ENCODE measurements at places on chromosomes 5 and 9. TPM values are rescaled to one million over a fixed set of nuclear protein-coding genes. Genes with fewer than 3 reads are reported as not detected.

GRCh38 chr5:136087961-136088871 is 44.4 kb upstream of the SMAD5 start:
- ATAC-seq: no peak

- ATAC-seq: no peak
Measured at GRCh38 chr9:35112257-35113020, 3.2 kb downstream of the ATOSB start.

- ATAC-seq: no peak
Measured at GRCh38 chr5:41482715-41483114, 27.7 kb downstream of the PLCXD3 start.

- no peak for ATAC-seq
Measured at GRCh38 chr9:107273634-107274033, 9.4 kb upstream of the RAD23B start.

DNA sequence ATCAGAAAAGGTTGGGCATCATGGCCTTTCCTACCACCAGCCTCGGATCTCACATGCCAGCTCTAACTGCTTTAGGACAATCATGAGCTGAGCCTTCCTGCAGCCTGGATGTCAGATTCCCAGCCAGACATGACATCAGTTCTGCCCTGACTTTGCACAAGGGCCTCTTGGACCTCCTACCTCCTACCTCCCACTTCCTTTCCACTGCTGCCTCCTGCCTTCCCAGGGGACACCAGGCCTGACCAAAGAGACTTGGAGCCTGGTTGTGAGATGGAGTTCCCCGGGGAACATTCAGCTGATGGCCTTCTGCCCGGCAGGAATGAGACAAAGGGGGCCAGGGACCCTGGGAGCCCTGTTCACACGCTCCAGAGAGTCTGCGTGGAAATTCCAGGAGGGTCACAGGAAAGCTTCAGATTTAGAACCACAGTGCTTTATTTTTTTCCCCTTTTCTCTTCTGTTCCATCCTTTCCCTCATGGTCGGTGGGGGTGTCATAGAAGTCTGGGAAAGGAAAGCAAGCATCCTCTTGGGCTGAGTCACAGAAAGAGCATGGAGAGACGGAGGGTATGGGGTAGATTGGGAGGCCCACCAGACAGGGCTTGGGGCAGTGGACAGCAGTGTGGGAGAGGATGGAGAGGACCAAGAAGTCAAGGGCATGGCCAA is 35.4 kb upstream of the IL17B start:
- peak; percentile 73 for ATAC-seq

DNA sequence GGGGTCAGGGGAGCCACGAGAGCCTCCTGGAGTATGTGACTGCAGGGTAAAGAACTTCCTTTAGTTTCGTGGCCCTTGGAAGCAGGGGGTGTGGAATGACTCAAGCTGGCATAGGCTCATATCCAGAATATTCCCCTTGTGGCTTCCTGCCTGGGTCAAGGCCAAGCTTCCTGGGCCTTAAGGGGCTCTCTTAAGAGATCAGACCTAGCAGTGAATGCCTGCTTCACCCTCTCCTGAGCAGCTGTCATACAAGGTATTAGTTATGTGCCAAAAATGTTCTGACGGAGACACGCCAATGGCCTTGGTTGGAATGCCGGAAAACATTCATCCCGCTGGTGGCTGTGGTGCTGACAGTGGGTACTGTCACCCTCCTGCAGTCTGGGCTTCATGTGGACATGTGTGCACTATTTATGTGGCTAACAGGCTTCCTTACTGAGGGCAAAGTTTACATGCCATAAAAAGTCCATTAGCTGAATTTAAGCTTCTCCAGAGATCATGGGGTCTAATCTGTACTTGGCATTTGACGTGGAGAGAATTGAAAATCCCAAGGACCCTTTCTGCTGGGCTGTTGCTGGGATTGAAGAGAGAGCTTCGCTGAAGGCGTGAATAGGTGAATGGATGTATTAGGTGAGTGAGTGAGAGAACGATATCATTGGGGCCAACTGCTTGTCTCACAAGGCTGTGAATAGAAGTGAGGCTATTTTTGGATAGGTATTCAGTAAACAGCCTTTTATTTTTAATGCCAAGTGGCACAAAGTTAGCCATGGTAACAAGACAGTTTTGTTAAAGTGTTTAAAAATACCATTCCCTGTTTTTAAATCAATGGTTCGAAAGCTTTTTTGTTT is 156.8 kb downstream of the MACROH2A1 start:
- no peak for ATAC-seq

DNA sequence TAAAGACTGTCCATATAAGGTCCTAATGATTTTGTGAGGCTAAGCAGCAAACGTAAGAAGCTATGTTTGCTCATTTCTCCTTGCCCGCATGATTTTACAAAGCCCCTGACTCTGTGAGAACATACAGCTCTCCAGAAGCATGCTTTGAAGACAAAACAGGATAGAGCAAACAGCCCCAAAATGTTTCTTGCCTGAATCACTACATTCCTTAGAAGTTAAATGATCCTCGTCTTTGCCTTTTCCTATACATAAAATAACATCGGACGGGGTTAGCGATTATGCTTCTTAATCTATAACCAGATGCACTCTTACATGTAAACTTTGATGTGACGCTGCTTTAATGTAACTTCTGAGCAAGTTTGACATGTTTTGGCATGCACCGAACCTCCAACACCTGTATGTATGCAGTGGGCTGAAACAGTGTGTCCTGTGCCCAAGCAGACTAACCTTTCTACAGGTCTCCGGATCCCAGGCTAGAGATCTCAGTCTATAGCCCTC is 353.7 kb downstream of the CETN3 start:
- ATAC-seq: no peak

GRCh38 chr9:2634818-2635217 is 13.2 kb downstream of the VLDLR start:
- no peak for ATAC-seq

GRCh38 chr5:80210014-80210413 is 45.8 kb downstream of the SERINC5 start:
- ATAC-seq: no peak

GRCh38 chr9:114178756-114179450 is 23.6 kb downstream of the COL27A1 start:
- ATAC-seq: no peak

DNA sequence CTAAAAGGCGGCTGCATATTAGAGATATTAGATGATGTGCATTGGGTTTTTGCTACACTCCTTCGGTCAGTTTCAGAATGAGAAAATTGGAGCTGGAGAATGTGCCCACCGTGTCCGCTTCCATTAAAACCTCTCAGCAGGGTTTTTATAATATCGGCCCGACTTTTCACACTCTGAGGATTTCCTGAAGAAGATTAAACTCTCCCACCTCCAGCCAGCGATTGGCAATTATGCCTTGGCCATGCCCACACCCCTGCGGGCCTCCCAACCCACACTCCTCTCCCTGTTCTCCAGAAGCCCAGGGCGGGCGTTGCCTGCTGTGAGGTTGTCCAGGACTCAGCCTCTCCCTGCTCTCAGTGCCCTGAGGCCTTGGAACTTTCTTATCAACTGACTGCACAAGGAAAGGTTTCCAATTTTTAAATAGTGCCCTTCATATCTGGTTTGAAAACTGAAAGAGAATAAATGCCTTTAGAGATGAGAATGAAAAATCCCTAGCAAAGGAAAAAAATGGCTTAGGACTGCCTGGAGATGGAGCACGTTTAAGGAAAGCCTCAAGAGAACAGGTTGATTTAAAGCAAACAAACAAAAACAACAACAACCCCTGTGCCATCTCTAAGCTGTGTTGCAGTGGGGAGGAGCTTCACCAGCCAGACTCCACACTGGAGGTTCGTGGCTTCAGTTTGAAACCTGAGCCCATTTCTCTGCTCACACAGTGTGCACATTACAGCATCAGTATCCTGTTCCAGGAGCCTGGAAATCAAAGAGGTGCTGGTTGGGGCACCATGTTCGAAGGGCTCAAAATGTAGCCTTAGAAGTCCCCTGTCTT is 292.9 kb downstream of the NSG2 start:
- peak; percentile 100 for ATAC-seq

- no peak for ATAC-seq
Measured at GRCh38 chr5:78804995-78805394, 156.4 kb upstream of the LHFPL2 start.

DNA sequence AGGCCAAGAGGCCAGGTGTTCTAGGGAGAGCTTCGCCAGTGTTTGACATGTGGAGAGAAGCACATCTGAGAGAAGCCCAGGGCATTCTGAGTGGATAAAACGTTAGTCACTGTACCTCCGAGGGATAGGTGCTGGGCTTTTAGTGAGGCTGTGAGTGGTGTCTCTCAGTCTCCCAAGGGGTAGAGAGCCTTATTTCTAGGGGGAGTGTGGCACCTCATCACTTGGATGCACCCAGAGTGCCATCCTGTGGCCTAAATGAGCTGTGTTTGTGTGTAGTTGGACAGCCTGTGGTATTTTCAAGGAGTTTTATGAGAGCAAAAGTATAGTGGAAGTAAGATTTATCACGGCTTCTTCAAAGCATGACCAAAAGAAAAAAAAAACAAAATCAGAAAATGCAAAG is 1046.9 kb upstream of the WWC1 start:
- ATAC-seq: peak; percentile 83

GRCh38 chr9:8754751-8755150 is 955.2 kb upstream of the DMAC1 start:
- ATAC-seq: no peak

- ATAC-seq: peak; percentile 79
Measured at GRCh38 chr5:82364497-82364896, 86.3 kb upstream of the RPS23 start.

- ATAC-seq: peak; percentile 13
Measured at GRCh38 chr9:134328841-134329575, 2.8 kb downstream of the RXRA start.

GRCh38 chr5:137619191-137619870 is 116.6 kb downstream of the KLHL3 start:
- peak; percentile 62 for ATAC-seq

Gene SLC6A18
- not detected for total RNA-seq

Gene CORO2A
- total RNA-seq: 1.4 TPM

Gene ADAMTS12
- total RNA-seq: 9.1 TPM

Gene GABRA6
- total RNA-seq: not detected

Gene FCN1
- 0.05 TPM for total RNA-seq

Gene DIMT1
- 31.1 TPM for total RNA-seq

Gene TMEM252
- not detected for total RNA-seq

Gene DMRTA1
- total RNA-seq: 3.9 TPM

Gene PCDH12
- 0.60 TPM for total RNA-seq

Gene CSF2
- total RNA-seq: not detected

Gene CD72
- total RNA-seq: 0.56 TPM

Data from motor neuron (in vitro differentiated cells).